T-helper 17 cell (primary cell): ENCODE measurements at places on chromosomes 7 and 10.
A peak's percentile ranks its signal among the peaks of the same experiment; 100 is the strongest.

GRCh38 chr7:52085610-52086009, 769.0 kb upstream of the COBL start:
- no peaks in the 10 kb centered on the region for H3K36me3 ChIP-seq
- H3K27ac ChIP-seq: no peak overlapping the region
- DNase-seq: no peak

GRCh38 chr10:53894145-53894544, 906.9 kb downstream of the PCDH15 start:
- H3K4me3 ChIP-seq: no peak overlapping the region
- H3K4me1 ChIP-seq: no peaks in the 10 kb centered on the region
- no peak for DNase-seq
- no peaks in the 10 kb centered on the region for H3K36me3 ChIP-seq
- H3K27me3 ChIP-seq: no peaks in the 10 kb centered on the region

GRCh38 chr10:75400771-75401568, 594 bp downstream of the ZNF503 start:
- peak overlapping the region; percentile 91 for H3K4me3 ChIP-seq
- H3K4me1 ChIP-seq: peaks cover 17% of the 10 kb centered on the region
- no peak for DNase-seq

GRCh38 chr10:13730956-13731355, 144.2 kb downstream of the PRPF18 start:
- peaks cover 8% of the 10 kb centered on the region for H3K36me3 ChIP-seq
- no peak for DNase-seq
- H3K27ac ChIP-seq: no peak overlapping the region
- peaks cover 14% of the 10 kb centered on the region for H3K27me3 ChIP-seq
- H3K4me3 ChIP-seq: no peak overlapping the region
- peaks cover 7% of the 10 kb centered on the region for H3K4me1 ChIP-seq

- no peak for DNase-seq
- H3K27ac ChIP-seq: no peak overlapping the region
- H3K36me3 ChIP-seq: no peaks in the 10 kb centered on the region
- no peak overlapping the region for H3K4me3 ChIP-seq
Observed at GRCh38 chr7:34430456-34430855, 227.6 kb upstream of the NPSR1 start.

- no peaks in the 10 kb centered on the region for H3K27me3 ChIP-seq
- DNase-seq: no peak
- no peak overlapping the region for H3K27ac ChIP-seq
Observed at GRCh38 chr10:52674474-52674873, 98.1 kb downstream of the MBL2 start.

GRCh38 chr10:118582511-118582910, 12.9 kb downstream of the PRLHR start:
- DNase-seq: no peak
- no peaks in the 10 kb centered on the region for H3K36me3 ChIP-seq
- no peak overlapping the region for H3K4me3 ChIP-seq

DNA sequence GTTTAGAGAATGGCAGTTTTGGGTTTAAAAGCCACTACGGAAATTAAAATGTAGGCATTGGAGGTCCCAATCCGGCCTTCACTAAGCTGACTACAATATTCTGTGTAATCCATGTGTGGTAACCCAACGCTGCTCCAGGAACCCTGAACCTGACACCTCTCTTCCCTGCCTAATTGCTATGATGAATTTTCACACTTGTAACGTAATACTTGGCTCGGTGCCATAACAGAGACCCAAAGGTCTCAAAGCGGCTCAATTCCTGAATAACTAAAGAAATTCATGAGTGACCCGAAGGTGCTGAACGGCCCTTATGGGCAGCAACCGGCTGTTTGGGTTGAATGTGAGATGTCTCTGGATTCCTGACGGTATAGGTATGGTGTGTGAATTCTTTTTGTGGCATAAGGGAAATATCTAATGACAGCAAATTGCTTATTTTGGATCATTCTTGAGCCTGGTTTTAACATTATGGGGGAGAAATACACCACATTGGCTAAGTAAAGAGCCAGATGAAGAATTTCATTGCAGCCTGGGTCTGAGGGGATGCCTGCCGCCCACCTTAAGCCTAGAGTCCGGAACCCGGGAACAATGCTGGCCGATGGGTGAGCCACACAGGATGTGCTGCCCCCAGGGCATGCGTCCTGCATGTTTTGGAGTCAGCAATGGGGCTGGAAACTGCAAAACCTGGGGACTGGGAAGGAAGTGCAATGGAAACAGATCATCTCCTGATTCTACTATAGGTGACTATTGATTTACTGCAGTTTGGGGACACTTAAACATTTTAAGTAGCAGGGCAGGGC, 69.7 kb upstream of the FZD8 start:
- no peaks in the 10 kb centered on the region for H3K36me3 ChIP-seq
- no peak for DNase-seq
- no peak overlapping the region for H3K27ac ChIP-seq
- H3K4me1 ChIP-seq: no peaks in the 10 kb centered on the region

- H3K4me1 ChIP-seq: no peaks in the 10 kb centered on the region
- H3K36me3 ChIP-seq: no peaks in the 10 kb centered on the region
- DNase-seq: no peak
Observed at GRCh38 chr10:31947144-31947926, 18.7 kb upstream of the ARHGAP12 start.
